NCI-H187 (cell line): ENCODE measurements at places on chromosomes 5 and 9.

DNA sequence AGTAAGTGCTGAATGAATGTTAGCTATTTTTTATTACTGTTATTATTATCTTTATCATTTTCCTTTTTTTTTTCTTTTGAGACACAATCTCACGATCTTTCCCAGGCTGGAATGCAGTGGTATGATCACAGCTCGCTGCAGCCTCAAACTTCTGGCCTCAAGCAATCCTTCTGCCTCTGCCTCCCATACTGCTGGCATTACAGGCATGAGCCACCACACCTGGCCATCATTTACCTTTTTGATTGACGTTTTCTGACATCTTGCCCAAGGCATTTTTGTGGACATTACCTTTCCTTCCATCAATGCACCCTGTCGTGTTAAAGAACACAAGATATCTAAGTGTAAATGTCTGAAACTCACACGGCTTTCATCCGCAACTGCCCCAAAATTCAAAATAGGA is 138.2 kb downstream of the GAS1 start:
- no peak for DNase-seq

DNA sequence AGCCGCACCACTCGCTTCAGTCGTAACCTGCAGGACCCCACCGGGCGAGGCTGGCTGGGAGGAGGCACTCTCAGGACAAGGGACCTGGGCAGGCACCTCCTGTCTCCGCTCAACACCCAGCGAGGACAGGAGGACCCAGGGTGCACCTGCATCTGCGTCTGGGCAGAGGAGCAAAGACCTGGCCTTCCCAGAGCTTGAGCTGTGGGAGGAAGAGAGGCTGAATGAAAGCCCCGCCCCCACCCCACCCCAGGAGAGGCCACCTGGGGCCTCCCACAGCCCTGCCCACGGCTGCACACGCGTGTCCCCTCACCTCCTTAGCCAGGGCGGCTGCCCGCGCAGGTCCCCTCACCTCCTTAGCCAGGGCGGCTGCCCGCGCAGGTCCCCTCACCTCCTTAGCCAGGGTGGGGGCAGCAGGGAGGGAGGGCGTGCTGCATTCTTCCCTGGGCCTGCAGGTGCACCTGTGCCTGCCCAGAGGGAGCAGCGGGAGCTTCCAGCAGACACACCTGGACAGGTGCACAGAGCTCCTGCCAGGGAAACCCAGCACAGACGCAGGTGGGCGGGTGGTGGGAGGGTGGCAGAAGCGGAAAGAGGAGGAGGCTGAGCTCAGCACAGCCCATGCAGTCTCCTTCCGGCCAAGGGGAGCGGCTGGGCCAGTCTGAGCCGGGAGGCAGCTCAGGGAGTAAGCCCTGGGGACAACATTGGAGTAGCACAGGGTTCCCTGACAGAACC is 18.5 kb upstream of the SLC12A7 start:
- peak; percentile 85 for DNase-seq

DNA sequence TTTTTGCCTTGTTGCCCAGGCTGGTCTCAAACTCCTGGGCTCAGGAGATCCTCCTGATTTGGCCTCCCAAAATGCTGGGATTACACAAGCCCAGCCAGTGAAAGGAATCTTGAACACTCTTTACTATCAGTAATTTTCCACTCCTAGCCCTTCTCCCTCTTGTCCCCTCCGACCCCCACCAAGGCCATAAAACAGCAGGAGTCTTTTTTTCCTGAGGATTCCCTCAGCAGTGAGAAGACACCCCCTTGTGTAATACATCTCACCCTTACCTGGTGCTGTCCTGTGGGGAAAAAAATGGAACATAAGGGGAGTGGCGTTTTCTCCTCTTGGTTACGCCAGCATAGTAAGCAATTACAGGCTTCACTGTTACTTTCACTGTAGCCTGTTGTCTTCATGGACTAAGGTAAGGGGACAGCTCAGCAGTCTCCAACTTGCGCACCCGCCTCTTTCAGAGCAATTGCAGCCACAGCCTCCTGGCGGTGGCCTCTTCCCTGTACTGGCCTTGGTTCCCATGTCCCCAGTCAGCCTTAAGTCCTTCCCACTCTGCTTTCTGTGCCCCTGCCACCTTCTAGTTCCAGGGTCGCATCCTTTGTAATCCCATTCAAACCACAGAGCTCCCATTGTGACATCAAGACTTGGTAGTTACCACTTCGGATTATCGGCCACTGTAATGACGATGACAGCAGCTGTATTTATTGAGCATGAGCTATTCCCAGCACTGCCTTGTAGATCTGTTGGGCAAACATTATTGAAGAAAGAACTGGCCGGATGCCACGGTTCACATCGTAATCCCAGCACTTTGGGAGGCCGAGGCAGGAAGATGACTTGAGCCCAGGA is 10.0 kb downstream of the NAIF1 start:
- no peak for DNase-seq

GRCh38 chr5:127060470-127060985 is 12.8 kb downstream of the C5orf63 start:
- no peak for DNase-seq

GRCh38 chr9:109919736-109920408 is 139.9 kb downstream of the PALM2AKAP2 start:
- no peak for DNase-seq

- DNase-seq: no peak
Observed at GRCh38 chr9:5578018-5578697, 50.7 kb upstream of the RIC1 start.
